NCI-H1417 (cell line): ENCODE measurements at places on chromosomes 4 and X.
A peak's percentile ranks its signal among the peaks of the same experiment; 100 is the strongest.

DNA sequence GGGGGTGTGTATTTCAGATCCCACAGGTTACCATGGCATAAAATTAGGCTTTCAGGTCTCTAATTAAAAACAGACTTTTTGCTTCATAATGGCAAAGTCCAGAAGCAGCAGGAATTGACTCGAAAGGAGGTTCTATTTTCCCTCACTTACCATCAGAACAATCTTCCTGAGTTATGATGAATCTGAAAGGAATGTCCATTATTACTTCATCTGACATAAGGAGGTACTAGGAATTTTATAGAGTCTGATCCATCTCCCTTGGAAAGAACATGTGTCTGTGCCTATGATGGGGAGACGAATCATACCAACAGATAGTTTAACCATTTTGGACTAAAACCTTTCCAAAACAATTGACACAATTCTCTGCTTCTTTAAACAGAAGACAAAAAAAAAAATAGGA lies 206.3 kb upstream of the FGF13 start:
- DNase-seq = no peak

DNA sequence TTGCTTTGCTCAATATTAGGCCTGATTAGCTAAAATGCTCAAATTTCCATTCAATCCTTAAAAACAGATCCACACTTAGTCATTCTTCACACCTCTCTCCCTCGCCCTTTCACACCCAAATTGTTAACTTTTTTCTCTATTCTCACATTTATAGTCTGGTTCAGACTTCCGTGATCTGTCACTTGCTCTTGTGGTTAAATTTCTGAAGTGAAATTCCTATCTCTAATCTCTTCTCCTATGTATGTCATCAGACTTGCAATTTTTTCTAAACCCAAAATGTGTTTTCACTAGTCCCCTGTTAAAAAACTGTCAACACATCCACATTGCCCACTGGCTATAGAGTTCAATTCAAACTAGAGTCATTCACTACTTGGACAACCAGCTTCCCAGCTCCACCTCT lies 63.2 kb downstream of the SNCA start:
- DNase-seq = no peak

DNA sequence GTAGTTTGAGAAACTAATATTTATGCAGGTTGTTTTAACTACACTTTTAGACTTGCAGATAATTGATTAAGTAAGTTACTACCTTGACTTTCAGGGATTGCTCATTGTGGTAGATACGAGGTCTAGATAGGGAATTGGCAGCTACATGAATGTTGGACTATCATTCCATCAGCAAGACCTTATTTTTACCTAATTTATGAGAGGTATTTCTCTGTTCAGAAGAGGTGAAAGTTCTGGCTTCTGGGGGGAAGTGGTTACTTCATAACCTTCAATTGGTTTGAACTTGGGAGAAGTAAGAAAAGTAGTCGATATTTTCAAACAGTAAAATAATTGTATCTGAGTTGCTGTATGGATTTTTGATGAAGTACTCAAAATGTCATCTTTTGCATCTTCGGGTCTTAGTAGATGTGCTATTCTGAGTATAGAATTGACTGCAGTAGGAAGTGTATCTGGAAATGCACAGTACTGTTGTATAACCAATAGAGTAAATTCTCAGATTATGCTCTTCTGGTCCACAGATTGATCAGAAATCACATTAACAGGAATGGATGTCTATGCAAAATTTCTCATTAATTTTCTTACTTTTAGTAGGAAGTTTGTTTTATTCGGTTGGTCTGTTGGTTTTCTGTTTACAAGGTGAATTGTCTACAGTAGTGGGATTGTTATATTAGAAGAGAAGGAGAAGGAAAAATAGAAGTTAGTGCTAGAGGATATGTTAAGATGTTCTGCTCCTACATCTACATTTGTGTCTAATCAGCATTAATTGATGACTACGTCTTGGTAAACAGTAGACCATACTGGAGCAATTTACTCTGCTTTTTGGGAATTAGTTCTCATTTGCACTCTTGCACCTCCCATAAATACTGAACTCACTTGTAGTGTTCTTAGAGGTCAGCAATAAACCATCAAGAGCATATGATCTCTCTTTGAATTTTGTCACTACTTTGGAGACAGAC lies 3.0 kb downstream of the NFKB1 start:
- peak; percentile 59 for DNase-seq

GRCh38 chr4:169582203-169582602 lies 30.2 kb downstream of the NEK1 start:
- no peak for DNase-seq

GRCh38 chr4:107876099-107876498 lies 51.4 kb downstream of the SGMS2 start:
- DNase-seq = no peak

DNA sequence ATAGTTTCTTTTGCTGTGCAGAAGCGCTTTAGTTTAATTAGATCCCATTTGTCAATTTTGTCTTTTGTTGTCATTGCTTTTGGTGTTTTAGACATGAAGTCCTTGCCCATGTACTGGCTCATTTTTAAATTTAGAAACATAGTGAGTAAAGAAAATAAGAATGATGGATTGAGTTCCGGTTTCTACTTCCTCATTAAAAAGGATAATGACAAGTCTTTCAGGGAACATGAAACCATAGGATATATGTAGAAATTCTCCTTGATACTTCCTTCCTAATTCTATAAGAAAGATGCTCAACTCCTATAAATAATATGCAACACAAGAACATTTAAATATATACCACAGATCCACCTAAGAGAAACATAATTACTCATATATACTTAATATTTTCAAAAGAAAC lies 240.9 kb downstream of the BANK1 start:
- DNase-seq = no peak

DNA sequence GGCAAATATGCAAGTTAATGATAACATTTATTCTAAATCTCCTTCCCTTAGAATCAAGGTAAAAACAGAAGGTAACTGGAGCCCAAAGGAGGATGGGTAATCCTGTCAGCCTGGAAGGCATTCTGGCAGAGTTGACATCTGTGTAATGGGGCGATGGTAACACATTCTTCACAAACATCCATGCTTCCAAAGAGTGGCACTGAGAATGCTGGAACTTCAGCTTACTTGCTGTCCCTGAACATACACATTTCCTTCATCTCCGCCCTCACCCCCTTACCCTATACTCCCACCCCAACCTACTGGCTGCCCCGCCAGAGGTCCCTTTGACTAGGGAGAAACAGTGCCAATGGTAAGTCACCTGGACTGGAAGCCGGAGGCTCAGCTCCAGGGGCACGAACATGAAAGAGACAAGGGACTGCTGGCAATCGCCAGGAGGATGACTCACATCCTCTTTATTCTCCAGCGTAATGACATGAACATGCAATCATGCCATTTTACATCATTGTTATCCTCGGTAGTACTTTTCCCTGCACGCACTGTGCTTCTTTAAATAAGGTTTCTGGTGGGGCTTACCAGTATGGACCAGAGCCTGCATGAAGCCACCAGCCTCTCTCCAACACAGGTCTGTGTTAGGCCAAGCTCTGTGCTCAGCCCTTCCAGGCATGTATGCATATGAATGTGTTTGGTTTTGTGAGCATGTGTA lies 694.2 kb upstream of the TENM3 start:
- no peak for DNase-seq

DNA sequence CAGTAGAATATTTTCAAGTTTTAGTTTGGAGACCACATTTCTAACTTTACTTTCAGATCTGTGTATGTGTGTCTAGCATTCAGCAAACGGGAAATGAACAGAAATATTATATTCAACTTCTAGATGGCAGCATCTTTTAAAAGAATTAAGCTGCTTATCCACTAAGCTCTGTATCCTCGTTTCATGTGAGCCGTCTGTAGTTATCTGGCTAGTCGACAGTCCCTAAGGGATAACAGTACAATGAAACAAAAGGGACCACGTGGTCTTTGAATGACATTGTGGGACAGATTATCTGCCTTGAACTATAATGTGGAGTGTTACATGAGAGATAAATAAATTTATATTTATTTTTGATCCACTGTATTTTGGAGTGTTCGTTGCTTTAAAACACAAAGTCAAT lies 35.8 kb upstream of the PRSS12 start:
- no peak for DNase-seq

DNA sequence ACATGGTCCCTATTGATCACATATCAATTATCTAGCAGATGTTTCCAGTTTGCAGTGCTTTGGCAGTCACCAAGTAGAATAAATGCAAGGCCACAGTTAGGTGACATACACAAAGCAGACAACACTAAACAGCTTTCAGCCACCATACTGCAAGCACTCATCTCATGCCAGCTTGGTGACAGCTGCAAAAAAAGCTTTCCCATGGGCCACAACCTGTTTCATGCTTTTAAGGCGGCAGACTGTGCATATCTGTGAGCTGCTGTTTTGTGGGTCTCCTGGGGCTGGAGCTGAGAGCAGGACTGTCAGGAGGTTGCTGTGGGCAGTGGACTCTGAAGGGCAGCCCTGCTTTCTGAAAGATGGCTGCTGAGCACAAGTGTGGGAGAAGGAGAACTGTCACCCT lies 82.6 kb downstream of the FHDC1 start:
- no peak for DNase-seq

GRCh38 chrX:31320740-31321139 lies 248.9 kb upstream of the FTHL17 start:
- DNase-seq = no peak

- DNase-seq = no peak
Measured at GRCh38 chr4:138348055-138348454, 105.9 kb upstream of the SLC7A11 start.

- DNase-seq = no peak
Measured at GRCh38 chr4:95209927-95210326, 338.8 kb downstream of the UNC5C start.

DNA sequence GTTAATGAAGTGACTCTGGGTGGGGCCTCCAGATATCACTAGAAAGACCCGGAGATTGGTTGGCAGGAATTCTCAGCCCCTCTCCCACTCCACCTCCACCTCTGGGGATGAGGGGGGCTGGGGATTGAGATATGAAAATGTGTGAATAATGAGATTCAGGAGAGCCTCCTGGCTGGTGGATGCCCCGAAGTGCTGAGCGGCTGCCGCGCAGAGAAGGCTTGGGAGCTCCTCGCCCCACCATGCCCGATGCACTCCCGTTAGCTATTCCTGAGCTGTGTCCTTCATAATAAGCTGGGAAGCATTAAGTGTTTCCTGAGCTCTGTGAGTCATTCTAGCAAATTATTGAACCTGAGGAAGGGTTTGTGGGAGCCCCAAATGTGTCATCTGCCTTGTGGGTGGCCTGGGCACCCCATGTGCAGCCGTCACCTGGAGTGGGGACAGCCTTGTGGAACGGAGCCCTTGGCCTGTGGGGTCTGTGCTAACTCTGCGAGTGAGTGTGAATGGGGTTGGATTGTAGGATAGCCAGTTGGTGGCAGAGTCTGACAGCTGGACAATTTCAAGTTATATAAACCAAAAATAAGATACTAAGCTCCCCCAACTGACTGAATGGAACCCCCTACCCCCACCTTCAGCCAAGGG lies 4.4 kb upstream of the MAEA start:
- DNase-seq = no peak

DNA sequence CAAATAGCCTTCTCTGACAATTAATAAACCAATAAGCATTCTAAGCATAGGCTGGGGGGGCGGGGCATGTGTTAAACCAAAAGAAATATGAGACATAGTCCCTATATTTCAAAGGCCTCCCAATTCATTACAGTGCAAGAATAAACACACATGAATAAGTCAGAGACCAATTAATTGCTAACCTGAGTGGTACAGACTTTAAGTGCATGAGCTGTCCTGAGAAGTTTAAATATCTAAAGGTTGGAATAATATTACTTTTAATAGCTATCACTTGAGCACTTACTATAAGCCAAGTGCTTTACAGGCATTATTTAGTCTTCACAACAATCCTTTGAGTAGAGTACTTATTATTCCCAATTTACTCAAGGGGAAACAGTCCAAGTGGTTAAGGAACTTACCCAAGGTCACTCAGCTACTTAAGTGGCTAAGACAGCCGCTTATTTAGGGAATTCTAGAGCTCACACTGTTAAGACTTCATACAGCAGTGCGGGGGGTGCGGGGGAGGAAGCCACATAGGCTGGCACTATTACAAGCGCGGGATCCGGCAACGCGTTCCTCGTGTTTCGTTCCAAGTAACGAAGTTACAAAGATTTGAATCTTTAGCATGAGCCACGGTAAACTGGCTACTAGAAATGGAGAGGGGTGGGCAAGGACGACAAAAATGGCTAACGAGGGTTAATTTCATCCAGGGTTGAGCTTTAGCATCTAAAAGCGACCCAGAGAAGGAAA lies 1.4 kb downstream of the THOC2 start:
- DNase-seq = no peak

DNA sequence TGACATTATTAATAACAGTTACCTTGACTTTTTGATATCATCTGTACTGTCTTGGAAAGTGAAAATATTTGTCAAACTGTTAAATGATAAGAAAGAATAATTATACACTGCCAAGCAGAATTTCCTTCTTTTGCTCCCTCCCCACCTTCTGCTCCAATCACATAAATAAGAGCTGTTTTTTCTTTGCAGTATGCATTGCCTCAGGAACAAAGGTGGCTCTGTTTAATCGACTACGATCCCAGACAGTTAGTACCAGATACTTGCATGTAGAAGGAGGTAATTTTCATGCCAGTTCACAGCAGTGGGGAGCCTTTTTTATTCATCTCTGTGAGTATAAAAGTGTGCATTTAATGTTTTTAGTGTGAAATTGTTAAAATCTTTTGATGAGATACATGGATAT lies 66.1 kb downstream of the CCKAR start:
- DNase-seq = no peak

DNA sequence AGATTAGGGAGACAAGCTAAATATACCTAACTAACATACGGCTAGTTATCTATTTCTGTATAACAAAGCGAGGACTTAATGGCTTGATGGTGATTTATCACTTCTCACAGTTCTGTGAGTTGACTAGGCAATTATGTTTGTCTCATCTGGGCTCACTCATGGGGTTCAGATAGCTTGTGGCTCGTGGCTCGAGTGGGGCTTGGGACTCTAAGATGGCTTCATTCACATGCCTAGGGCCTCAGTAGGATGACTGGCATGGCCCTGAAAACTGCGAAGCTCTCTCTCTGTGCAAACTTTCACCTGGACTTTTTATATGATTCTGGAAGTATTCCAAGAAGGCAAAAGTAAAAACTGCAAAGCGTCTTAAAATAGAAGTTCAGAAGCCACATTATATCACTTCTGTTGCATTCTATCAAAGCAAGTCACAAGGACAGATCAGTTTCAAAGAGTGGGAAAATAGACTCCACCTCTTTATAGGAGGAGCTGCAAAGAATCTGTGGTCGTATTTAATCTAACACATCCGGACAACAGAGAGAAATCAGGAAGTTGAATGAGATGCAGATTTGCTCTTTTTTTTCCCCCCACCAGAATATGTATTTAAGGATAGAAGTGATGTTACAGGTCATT lies 491.2 kb downstream of the INPP4B start:
- DNase-seq = no peak
